ENCODE measurements at places on chromosomes 3 and 15. TPM values are rescaled to one million over a fixed set of nuclear protein-coding genes. Genes with fewer than 3 reads are reported as not detected.

Gene MNS1
- polyA plus RNA-seq, result 5.4 TPM

Gene ACTC1
- 9,469 TPM for polyA plus RNA-seq

Gene SCN11A
- 2.5 TPM for polyA plus RNA-seq

Gene SLC9C1
- 0.42 TPM for polyA plus RNA-seq

Gene MEX3B
- 14.6 TPM for polyA plus RNA-seq

Gene ISL2
- not detected for polyA plus RNA-seq

Gene PLCH1
- 0.32 TPM for polyA plus RNA-seq

Gene GPR87
- polyA plus RNA-seq, result not detected

Gene LMAN1L
- polyA plus RNA-seq, result not detected

Gene CPNE4
- polyA plus RNA-seq, result 0.23 TPM

Gene BNC1
- 1.8 TPM for polyA plus RNA-seq

Gene A4GNT
- not detected for polyA plus RNA-seq

Gene DUOX1
- 2.9 TPM for polyA plus RNA-seq

Gene THBS1
- 46.5 TPM for polyA plus RNA-seq

Gene ZNF620
- 2.5 TPM for polyA plus RNA-seq

Gene CHRNB4
- 0.18 TPM for polyA plus RNA-seq

Gene GABRR3
- polyA plus RNA-seq, result not detected

Gene SERPINI2
- 0.20 TPM for polyA plus RNA-seq

Gene PDZRN3
- 69.6 TPM for polyA plus RNA-seq

Gene SCG5
- 8.5 TPM for polyA plus RNA-seq

Gene AGBL1
- polyA plus RNA-seq, result 25.5 TPM

Data from forelimb muscle (tissue), 1 donor.